RKO (cell line): ENCODE measurements at places on chromosomes 6 and 20.

DNA sequence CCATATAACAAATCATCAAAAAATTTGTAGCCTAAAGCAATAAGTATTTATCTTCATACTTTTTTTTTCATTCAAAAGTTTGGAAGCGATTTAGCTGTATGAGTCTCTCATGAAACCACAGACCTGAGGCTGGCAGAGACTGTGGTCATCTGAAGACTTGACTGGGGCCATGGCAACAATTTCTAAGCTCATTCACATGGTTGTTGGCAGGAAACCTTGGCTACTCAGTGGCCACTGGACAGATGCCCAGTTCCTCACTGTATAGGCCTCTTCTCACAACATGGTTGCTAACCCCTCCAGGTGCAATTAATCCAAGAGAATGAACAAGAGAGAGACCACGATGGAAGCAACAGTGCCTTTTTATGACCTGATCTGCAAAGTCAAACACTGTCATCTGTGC lies 235.9 kb downstream of the BTBD3 start:
- DNase-seq = no peak

DNA sequence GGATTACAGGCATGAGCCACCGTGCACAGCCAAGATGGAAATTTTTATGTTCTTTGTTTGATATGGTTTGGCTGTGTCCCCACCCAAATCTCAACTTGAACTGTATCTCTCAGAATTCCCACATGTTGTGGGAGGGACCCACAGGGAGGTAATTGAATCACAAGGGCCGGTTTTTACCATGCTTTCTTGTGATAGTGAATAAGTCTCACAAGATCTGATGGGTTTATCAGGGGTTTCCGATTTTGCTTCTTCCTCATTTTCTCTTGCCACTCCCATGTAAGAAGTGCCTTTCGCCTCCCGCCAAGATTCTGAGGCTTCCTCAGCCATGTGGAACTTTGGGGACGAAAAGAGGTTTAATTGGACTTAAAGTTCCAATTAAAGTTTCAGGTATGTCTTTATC lies 14.6 kb downstream of the EEF1A1 start:
- DNase-seq = no peak

DNA sequence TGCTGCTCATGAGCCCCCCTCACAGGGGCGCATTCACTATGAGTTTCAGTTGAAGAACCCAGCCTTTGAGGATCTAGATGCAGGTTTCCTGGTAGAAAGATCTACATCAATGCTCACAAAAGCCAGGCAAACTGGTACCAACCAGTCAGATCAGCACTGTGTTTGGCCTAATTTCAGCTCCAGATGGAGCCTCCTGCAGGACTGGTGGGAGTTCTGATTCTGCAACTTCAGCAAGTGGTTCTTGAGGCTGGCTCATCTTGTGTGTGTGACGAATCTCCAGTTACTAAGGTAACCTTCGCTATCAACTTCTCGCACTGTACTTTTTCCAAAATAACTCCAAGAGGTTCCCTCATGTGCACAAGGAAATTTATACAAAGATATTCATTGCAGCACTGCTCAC lies 118.8 kb downstream of the ZMYND8 start:
- DNase-seq = no peak

- no peak for DNase-seq
These were observed 12.2 kb downstream of the ESF1 start for GRCh38 chr20:13772529-13772928.
